ENCODE measurements at places on chromosomes 1 and 21.
A peak's percentile ranks its signal among the peaks of the same experiment; 100 is the strongest.

- no peak for DNase-seq
Observed at GRCh38 chr21:17738176-17738953, 80.8 kb downstream of the C21orf91 start.

GRCh38 chr1:186054932-186055331, 320.1 kb downstream of the TPR start:
- no peak for DNase-seq

- no peak for DNase-seq
Observed at GRCh38 chr1:89847191-89847729, 26.4 kb downstream of the LRRC8D start.

DNA sequence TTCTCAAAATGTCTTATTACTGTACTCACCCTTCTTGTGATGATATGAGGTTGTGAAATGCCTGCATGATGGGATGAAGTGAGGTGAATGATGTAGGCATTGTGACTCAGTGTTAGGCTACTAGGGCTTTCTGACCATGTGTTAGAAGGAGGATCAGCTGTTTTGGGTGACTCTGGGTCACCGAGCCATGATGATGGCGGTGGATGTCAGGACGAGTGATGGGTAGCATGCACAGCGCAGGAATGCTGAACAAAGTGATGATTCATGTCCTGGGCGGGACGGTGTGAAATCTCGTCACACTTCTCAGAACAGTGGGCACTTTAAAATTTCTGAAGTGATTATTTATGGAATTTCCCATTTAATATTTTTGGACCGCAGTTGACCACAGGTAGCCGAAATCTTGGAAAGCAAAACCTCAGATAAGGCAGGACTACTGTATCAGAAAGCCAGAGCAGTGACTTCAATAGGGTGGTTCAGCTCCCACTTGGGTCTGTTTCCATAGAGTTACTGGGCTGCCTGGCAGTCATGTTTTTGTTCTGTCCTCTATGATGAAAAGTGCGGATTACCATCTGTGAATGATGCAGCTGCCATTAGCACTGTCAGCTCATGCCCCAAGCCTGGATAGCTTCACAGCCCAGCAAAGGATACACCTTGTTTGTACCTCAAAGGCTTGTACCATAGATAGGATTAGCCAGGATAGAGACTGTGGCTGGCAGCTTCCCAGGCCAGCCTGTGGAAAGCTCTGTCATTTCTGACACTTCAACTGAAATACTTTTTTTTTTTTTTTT, 26.6 kb downstream of the IL6R start:
- peak; percentile 61 for DNase-seq

DNA sequence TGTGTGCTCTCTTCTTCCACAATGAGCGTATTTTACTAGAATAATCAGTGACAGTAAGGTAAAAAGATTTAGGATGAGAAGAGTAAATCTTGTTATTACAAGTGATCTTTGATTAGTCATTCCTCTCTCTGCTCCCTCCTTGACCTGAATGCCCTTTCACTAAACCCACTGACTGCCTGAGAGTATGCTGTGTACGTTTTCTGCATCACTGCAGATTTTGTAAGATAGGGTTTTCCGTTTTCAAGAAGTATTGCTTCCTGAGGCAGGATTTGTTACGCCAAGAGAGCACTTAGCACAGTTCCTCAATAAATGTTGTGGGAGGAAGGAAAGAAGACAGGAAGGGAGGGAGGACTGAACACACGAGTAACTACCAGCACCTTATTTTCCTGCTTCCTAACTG, 7.7 kb upstream of the LAMB3 start:
- DNase-seq: no peak

GRCh38 chr1:26598890-26599289, 69.3 kb downstream of the RPS6KA1 start:
- no peak for DNase-seq

- DNase-seq: no peak
Observed at GRCh38 chr1:226281058-226281457, 27.9 kb downstream of the LIN9 start.

GRCh38 chr1:212587016-212587887, 21.3 kb upstream of the ATF3 start:
- no peak for DNase-seq

DNA sequence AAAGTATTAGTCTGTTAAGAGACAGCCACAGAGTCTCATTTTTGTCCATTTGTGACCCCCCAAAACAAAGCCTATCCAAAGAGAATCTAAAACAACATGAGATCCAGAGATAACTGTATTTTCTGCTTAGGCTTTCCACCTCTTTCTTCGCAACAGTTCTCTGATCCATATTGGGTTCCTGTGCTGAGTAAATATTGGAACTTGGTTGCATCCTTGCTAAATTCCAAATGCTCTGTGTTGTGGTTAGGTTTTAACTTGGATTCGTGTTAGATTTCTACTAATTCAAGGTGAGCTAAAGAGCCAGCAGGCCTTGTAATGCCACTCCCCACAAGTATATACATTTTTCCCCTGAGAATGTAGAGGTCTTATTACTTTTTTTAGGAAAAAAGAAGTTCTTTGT, 29.2 kb downstream of the FMO1 start:
- no peak for DNase-seq

- DNase-seq: no peak
Observed at GRCh38 chr1:43522431-43522775, 8.3 kb upstream of the PTPRF start.

DNA sequence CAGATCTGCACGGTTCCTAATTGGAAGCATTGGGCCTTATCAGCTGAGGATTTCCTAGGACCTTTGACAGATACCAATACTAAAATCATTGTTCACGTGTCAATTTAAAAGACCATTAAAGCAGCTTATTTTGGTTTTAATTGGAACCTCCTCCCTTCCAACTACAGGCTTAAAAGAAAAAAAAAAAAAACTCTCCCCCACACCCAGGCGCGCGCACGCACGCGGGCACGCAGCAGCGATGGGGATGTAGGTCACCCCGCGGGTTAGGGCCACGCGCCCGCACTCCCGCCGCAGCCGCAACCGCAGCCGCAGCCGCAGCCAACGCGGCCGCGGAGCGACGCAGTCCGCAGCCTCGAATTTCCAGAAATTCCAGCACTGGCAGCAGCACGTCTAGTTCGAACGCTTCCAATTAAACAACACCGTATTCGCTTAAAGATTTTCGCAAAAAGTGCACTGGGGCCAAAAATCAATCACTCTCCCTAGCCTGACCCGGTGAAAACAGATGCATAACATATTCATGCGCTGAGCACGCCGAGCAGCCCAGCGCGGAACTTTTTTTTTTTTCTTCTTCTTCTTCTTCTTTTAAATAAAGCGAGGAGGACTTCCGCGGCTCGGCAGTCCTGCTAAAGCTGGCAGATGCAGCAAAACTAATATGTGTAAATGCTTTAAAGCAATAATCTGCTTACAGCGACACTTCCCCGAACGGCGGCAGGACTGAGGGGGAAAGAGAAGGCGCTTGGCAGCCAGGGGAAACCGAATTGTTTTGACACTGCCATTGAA, 13.3 kb upstream of the BARHL2 start:
- DNase-seq: no peak

DNA sequence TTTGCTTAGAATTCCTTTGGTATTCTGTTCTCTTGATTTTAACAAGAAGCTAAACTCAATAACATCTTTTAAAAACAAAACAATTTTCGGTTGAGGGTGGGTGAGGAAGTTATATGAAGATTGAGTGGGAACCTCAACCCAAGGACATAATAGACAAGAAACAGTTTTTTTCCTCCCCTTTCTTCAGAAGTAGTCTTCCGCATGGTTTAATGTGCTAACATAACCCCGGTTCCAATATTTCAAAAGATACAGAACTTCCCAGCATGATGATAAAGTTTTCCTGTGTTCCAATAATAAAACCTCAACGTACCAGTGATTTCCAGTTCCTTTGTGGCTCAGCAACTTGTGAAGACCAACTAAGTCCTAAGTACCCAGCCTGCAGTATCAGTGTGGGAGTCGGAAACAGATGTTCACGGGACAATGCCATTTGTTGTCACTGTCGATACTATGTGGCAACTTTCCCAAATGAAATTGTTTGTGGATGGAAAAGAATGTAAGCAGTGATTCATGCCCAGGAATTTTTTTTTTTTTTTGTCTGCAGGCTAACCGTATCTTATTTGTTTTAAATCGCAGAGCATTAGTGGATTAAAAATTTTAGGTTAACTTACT, 48.5 kb downstream of the NR5A2 start:
- DNase-seq: no peak

GRCh38 chr21:34635307-34635706, 20.4 kb upstream of the RCAN1 start:
- DNase-seq: peak; percentile 19

- DNase-seq: no peak
Observed at GRCh38 chr1:51761351-51761750, 117.2 kb downstream of the NRDC start.

- DNase-seq: no peak
Observed at GRCh38 chr1:203590603-203591002, 36.0 kb upstream of the ATP2B4 start.

DNA sequence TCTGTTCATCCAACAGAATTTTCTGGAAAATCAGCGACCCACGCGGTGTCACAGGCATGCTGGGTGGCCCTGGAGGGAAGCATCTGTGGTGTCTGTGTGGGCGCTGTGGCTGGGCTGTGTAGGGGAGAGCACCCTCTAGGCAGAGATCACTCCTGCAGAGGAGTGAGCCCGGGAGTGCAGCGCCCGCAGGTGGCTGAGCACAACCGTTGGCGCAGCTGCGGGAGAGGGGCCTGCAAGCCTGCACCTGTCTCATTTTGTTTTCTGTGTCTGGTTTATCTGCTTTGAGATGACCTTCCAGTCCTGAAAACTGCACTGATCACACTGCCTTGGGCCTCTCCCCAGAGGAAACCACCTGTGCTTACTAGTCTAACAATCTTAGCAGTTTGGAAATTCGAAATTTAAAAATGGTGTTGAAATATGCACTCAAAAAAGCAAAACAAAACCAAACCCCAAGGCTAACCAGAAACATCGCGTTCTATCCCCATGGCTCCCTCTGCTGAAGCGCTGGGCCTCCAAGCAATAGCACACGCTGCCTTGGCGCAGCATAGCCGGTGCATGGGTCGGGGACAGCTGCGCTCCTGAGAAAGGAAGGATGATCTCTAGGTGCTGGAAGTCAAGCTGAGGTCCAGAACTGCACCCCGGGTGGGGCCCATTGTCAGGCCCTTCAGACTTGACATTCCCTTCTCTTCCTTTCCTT, 4.8 kb downstream of the FAM3B start:
- DNase-seq: peak; percentile 17

DNA sequence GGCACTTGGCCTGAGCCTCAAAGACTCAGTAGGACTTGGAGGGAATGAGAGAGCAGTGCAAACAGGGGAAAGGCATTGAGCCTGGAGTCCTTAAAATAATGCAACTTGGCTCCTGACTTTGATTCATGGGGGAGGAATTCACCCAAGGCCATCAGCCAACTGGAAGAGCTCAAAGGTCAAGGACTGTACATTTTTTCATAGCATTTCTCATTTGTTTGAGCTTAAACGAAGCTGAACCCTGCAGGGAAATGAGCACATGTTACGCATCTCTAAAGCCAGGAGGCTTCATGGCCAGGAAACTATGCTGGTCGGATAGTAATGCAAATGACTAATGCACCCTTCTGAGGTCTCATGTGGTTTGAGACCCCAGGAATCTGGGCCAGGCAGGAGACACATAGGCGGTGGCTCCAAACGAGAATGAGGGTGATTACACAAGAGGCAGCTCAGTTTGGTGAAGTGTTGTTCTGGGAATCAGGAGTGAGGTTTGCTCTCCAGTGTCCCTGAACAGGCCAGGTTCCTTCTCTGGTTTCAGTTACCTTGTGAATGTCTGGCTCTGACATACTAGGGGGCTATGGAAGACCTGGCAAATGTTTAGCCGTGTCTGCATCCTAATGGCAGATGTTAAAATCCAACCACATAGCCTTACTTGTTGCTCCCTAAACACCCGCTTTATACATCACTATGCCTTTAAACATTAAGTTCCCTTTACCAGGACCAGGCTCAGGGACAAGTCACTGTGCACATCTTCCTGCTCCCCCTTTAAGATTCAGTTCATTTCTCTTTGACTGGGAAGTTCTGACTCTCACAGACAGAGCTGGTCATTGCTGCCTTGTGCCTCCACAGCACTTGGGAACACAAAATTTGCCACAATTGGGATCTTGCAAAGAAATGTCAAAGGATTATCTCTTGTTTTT, 503.9 kb upstream of the USP24 start:
- DNase-seq: no peak

- DNase-seq: no peak
Observed at GRCh38 chr1:48292706-48293105, 70.2 kb downstream of the SLC5A9 start.

- no peak for DNase-seq
Observed at GRCh38 chr1:2340918-2341254, 50.5 kb downstream of the MORN1 start.

DNA sequence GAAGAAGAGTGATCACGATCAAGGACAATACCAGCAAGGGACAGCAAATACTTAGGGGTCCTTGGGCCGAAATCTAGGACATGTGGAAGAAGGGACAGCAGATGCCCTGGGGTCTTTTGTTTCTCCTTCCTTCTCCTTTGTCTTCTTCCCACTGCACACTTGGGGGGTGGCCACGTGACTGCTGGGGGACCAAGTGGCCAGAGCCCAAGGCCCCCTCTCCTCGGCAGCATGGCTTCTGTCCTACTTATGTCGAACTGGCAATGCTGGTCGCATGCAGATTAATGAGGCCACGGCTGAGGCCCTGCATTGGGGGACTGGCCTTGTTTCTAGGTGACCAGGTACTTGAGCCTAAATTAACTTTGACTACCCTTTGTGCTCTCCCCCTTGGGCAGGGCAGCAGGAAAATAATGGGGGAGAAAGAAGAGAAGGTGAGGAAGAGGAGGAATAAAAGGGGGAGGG, 83.0 kb downstream of the GRIK3 start:
- no peak for DNase-seq

- no peak for DNase-seq
Observed at GRCh38 chr1:209586221-209586740, 2.8 kb downstream of the CAMK1G start.

- DNase-seq: no peak
Observed at GRCh38 chr1:56188855-56189254, 390.5 kb downstream of the PLPP3 start.

GRCh38 chr1:155139895-155140629, at the start of gene DPM3:
DPM3 (minus strand) TSS chr1:155140531; CDS start chr1:155140240, 291 bp downstream.
- peak; percentile 95 for DNase-seq
